ENCODE measurements at places on chromosomes 3 and 15.

- no peak for ATAC-seq
Observed at GRCh38 chr3:144770915-144771351, 799.3 kb downstream of the DIPK2A start.

GRCh38 chr15:71288348-71288955, 173.2 kb downstream of the THSD4 start:
- no peak for ATAC-seq

GRCh38 chr3:195099951-195100785, 170.8 kb downstream of the XXYLT1 start:
- no peak for ATAC-seq

- no peak for ATAC-seq
Observed at GRCh38 chr3:140585828-140586227, 92.0 kb upstream of the TRIM42 start.

- ATAC-seq = no peak
Observed at GRCh38 chr3:169218314-169218983, 445.1 kb downstream of the MECOM start.

- no peak for ATAC-seq
Observed at GRCh38 chr15:29538044-29538443, 268.4 kb upstream of the NSMCE3 start.

DNA sequence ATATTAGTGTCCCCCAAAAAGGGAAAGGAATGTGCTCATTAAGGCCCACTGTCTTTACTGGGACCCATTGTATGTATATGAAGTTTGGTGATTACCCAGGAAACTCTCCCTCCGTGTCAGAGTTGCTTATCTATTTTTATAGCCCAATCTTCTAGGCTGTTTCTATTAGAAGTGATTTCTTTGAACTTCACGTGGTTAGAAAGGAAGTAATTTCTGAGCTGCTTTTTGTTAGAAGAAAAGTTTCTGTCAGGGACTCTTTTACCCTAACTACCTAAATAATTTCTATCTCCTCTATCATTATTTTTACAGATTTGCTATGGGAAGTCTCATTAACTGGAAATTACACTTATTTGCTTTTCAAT, 17.7 kb upstream of the SENP7 start:
- ATAC-seq = no peak

DNA sequence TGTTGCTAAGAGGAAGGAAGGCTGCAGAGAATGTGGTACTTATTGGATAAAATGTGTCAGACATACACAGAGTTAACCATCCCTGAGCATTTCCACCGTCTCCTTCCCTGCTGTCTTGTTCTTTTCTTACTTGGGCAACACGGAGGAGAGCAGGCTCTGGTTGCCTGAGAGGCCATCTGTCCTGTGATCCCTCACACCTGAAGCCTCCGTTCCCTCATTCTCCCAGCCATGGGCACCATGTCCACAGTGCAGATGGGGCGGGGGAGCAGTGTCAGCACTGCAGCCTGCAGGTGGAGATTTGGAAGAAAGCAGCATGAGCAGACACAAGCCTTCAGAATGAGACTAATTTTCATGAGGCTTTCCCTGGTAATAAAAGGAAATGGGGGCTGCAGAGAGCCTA, 133.7 kb downstream of the CHCHD6 start:
- no peak for ATAC-seq

DNA sequence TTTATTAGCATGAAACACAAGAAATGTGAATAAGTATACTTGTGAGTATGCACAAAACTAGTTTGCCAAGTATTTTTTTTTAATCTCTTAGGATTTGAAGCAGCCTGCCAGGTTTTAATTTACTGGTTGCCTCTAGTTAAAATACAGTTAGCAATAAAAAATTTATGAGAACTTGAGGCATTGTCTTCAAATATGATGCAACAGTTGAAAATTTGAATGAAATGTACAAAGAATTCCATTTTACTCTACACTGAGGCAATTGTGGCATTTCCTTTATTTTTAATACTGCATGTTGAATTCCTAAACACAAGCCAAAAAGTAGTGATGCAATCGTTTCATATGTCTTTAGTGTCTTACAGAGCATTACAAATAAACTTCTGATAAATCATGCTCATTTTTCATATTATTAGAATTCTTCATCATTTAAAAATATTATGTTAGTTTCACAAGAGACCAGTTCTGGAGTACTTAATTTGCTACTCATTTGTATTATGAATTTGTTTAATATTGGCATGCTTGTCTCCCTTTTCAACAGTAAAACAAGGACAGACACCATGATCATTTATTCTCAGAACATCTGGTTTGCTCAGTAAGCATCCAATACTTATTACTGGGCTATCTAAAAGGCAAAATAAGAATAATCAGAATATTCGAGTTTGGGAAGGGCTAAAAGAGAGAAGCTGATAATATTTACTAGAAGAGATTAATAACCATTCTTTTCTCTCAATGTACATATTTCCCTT, 124.8 kb upstream of the PTX3 start:
- ATAC-seq = no peak

- ATAC-seq = peak; percentile 50
Observed at GRCh38 chr3:65936908-65937638, 101.6 kb downstream of the MAGI1 start.

DNA sequence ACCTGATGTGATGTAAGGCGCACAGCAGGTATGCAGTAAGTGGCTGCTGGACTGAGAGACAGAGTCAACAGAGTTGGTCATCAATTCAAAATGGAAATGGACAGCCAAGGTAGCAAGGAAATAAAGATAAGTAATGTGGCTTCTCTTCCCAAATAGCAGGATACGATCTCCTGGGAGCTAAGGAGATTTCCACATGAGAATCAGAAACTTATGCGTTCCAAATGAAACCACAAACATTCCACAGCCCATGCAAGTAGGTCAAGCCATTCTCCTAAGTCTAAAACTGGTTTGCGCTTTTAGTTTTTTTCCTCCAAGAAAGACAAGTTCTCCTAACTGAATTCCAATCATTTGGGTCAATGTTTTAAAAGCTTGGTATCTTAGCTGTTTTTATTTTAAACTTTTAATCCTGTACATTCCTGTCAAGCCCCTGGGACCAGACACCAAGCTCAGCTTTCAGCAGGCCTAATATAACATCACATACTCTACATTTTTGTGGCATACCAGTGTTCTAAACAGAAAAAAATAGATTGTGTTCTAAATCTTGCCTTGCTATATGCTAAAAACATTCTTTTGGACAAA, 73.7 kb upstream of the TSPAN3 start:
- ATAC-seq = no peak

DNA sequence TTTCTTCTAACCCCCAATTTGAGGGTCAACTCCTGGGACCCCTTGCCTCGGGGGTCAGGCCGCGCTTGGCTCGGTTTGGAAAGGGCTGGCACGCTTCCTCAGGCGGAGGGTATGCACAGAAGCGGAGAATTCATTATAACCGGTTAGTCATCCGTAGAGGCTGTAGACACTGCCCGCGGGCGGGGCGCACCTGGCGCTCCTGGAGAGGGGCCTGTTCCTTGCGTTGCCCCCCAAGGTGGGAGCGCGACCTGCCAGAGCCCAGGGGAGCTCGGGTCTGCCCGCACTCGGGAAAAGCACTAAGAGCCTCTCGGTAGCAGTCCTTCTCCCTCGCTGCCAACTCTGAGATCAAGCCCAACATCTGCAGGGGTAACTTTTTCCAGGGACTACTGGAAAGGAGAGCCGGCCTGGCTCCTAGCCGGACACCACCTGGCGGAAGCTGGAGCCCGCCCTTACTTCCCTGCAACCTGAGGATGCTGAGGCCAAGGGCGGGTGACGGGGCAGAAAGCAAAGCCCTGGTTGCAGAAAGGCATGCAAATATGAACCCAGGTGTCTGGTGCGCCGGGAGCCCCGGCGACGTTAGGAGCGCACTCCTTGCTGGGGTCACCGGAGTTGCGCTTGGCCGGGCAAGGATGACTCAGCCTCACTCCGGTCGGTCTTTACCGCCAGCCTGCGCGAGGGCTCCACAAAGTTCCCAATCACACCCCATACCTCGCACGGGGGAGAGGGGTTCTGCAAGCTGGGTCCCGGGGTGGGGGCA, 1.5 kb upstream of the CACNA2D3 start:
- ATAC-seq = peak; percentile 47

DNA sequence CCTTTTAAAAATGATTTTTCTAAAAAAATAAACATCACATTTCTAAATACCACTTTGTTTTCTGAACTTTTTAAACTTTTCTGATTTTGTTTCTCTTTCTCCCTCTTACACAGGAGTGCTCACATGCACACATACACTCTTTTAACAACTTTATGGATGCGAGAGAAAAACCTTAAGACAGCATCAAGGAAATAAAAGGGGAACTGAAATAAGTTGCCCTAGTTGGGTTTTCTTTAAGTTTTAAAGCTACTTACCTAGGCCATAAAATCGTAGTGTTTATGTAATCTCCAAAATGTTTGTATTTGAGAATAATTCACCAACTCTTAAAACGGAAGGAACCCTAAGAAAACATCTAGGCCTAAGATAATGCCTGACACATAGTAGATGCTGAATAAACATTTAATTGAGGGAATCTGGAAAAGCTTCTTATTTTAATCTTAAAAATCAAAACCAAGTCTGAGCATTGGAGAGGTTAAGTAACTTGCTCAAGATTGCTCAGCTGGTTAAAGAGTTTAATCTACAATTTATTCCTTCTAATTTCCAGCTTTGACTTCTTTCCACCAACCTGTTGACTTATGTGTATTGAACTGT, 1.2 kb upstream of the BBX start:
- no peak for ATAC-seq

GRCh38 chr3:188218603-188219002, 64.6 kb downstream of the LPP start:
- no peak for ATAC-seq

GRCh38 chr15:41791547-41791937, 17.3 kb downstream of the MAPKBP1 start:
- no peak for ATAC-seq

DNA sequence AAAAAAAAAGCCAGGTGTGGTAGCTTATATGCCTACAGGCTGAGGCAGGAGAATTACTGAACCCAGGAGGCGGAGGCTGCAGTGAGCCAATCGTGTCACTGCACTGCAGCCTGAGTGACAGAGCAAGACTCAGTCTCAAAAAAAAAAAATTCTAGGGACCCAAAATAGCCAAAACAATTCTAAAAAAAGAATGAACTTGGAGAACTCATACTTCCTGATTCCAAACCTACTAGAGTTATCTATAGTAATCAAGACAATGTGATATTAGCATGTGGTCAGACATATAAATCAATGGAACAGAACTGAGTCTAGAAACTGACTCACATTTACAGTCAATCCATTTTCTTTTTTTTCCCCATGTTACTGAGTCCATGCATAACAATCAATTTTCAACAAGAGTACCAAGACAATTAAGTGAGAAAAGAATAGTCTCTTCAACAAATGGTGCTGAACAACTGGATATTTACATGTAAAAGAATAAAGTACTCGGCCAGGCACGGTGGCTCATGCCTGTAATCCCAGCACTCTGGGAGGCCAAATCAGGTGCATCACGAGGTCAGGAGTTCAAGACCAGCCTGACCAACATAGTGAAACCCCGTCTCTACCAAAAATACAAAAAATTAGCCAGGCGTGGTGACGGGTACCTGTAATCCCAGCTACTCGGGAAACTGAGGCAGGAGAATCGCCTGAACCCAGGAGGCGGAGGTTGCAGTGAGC, 11.9 kb downstream of the PRKAR2A start:
- no peak for ATAC-seq

DNA sequence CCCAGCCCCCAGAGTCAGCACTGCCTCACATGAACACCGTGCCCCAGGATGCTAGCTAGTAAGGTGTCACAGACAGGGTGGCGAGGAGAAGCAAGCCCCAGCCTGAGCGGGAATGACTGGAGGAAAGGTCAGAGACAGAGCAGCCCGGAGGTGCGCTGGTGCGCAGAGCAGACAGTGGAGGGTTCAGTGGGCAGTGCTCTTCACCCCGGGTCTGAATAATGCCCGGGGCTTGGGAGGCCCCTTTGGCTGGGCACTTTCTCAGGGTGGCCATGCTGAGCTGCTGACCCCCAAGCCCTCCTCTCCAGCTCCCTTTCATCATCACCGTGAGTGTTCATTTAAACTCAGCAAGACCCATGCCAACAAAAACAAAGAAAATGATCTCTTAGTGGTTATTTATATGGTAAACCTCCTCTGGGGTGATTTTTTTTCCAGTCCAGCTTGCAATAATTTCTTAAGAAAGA, 110.8 kb downstream of the VGLL4 start:
- no peak for ATAC-seq

DNA sequence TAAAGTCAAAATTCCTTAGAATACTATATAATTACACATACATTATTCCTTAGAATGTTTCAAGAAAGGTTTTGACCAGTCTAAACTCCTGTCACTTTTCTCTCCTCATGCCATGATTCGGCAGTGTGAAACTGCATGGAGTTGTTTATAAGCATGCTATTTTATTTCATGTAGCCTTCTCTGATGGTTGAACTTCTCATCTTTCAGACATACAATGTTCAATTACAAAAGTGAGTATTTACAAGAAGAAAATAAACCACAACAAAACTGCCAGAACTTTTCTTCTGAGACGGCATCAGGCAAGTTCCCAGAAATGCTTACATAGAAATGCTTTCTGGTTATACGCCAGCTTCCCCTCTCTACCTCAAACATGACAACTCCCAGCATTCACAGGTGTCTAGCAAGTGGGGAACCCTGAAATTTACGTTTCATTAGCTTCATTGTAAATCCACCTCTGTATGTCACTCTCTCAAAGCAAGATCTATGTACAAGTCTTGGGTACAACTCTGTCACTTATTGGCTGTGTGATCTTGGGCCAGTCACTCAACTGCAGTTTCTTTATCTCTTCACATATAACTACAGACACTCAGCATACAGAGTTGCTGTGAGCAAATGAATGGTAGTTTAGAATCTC, 42.7 kb downstream of the HDGFL3 start:
- ATAC-seq = no peak

DNA sequence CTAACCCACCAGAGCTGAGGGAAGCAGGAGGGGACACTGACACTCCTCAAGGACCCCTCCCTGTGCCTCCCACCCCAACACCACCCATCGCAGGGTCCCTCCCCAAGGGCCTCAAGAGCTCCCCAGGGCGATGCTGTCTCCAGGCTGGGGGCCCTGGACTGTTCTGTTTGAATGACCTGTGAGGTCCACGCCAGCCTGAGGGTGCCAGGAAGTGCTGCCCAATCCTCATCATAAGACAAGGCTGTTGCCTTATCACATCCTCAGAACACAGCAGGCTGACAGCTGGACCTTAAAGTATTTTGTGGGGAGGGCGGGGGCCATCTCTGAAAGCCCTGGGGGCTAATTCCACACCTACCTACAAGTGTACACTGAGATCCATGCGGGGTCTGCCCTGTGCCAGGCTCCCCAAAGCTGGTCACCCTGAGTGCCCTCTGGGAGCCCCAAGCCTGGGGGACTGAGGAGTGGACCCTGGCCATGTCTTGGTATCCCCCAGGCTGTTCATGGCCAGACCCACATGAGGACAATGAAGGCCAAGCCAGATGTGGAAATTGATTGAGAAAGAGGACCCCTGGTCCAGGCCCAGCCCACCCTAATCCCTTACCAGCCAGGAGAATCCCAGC, 23.8 kb upstream of the GOLGA6C start:
- ATAC-seq = no peak

- ATAC-seq = no peak
Observed at GRCh38 chr3:194447161-194447560, 39.6 kb downstream of the ATP13A3 start.

- peak; percentile 55 for ATAC-seq
Observed at GRCh38 chr15:43872416-43873020, 45.7 kb downstream of the WDR76 start.
